ENCODE measurements at places on chromosomes 7 and 10.
A peak's percentile ranks its signal among the peaks of the same experiment; 100 is the strongest.

DNA sequence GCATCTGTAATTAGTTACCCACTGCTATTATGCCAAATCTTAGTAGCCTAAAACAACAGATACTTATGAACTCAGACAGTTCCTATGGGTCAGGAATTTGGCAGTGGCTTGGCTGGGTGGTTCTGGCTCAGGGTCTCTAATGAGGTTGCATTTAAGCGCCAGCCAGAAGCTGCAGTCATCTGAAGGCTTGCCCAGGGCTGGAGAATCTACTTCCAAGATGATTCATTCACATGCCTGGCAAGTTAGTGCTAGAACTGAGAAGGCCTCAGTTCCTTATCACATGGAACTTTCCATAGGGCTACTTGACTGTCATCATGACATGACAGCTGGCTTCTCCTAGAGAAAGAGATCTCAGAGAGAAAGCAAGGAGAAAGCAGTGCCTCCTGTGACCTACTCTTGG is 121.3 kb downstream of the AVL9 start:
- DNase-seq: peak; percentile 80

GRCh38 chr10:129541200-129541599 is 74.2 kb downstream of the MGMT start:
- DNase-seq: no peak

GRCh38 chr7:139095194-139095659 is 14.3 kb downstream of the ZC3HAV1 start:
- DNase-seq: no peak

GRCh38 chr7:113331155-113331898 is 213.0 kb upstream of the SMIM30 start:
- no peak for DNase-seq

- DNase-seq: no peak
Measured at GRCh38 chr7:105339404-105340323, 49.1 kb downstream of the SRPK2 start.

DNA sequence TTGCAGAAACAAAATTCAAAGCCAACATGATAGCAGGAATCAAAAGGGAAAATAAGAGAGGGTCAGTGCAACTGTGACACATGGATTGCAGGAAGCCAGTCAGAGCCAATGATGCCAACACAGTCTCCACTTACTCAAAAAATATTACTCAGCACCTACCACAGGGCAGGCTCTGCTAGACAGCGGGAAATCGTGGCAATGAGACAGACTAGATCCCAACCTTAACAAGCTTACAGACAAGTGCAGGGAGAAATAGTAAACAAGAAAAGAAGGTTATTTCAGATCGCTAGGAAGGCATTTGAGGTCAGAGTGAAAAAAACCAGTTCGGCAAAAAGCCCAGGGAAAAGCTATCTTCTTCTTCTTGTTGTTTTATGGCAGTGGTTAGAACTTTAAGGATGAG is 45.2 kb upstream of the NPFFR1 start:
- DNase-seq: no peak

DNA sequence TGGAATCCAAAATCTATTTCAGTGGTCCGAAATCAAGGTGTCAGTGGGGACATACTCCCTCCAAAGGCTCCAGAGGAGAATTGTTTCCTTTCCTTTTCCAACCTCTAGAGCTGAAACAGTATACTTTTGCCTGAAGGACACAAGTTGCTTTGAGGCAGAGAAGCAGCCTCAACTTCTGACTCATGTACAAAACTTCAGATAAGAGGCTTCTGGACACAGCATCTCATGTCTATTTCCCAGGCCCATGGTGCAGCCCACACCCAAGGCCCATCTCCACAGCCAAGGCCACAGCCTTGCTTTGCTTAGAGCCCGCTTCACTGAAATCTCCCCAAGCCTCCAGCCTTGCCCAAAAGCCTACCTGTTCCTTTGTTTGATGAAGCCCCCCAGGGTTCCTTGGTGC is 68.9 kb downstream of the ZNF467 start:
- DNase-seq: no peak

DNA sequence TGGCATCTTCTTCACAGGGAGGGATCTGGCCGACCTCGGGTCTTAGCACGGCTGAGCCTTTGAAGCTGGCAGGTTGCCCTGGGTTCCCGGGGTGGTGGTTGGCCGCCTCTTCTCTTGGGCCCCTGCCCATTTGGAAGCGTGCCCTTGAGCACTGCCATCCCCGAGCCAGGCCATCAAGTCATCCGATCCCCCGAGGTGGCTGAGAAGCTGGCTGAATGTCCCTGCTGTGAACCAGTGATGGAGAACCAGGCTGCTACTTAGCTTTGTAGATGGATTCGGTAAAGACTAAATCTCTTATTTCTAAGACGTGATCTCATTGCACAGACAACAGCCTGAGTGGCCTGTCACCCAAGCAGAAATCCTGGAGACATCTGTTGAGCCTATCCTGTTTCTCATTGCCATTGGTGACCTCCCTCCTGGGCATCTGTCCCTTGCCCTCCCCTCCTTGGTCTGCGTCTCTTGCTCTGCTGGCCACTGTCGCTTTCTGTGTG is 74.3 kb downstream of the GRK5 start:
- peak; percentile 69 for DNase-seq

DNA sequence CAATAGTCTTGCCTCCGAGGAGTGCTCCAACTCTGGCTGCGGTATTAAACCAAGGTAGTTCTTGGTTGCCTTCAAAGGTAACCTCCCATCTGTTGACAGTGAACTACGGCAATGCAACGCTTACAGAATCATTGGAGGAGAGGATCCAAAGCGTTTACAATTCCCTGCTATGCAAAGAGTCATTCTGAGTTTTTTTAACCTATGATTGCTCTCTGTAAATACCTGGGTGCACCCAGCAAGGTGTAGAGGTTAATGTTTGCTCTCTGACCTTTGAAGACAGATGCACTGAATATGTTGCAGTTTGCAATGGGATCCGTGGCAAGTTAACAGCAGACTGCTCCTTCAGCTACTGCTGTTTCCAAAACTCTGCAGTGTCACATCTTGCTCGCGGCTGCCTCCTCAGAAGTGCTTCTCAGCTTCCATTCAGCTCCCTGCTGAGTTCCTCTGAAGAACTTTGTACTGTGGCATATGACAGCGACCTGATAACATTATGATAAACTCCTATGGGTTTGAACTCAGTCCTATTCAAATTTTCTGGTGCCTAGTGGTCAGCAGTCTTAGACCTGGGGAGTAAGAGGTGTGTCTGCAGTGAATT is 29.0 kb downstream of the KIAA1217 start:
- DNase-seq: no peak

DNA sequence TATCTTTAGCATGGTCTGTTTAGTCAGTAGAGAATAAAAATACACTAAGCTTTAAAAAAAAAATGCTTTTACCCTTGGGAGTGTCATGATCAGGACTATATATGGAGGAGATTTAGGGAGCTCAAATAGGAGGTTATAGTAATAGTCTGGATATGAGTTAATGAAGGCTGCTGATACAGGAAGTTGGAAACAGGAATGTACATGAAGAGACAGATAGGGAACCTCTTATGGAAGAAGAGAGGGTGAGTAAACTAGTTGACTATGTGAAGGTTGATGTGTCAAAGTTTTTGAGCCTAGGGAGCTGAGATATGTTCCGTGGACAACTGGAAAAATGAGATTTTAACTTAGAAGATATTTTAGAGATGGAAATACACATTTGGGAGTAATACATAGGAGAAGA is 472.0 kb upstream of the FZD8 start:
- peak; percentile 31 for DNase-seq

- DNase-seq: no peak
Measured at GRCh38 chr7:23593706-23594105, 3.5 kb upstream of the CCDC126 start.

DNA sequence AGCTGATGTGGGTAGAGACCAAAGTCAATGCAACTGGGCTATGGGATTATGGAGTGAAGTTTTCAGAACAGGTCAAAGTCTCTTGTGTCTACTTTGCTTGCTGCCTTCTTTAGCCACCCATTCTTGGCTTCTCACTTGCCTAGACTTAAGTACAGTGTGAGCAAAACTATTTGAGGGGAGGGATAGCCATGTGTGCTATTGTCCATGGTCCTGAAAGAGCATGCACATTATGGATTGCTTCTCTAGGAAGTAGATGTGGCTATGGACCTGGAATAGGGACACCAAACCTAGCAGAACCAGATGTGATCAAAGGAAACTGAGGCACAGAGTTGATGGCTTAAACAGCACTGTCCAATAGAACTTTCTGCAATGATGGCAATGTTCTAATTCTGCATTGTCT is 81.9 kb upstream of the ZNF800 start:
- DNase-seq: peak; percentile 7

DNA sequence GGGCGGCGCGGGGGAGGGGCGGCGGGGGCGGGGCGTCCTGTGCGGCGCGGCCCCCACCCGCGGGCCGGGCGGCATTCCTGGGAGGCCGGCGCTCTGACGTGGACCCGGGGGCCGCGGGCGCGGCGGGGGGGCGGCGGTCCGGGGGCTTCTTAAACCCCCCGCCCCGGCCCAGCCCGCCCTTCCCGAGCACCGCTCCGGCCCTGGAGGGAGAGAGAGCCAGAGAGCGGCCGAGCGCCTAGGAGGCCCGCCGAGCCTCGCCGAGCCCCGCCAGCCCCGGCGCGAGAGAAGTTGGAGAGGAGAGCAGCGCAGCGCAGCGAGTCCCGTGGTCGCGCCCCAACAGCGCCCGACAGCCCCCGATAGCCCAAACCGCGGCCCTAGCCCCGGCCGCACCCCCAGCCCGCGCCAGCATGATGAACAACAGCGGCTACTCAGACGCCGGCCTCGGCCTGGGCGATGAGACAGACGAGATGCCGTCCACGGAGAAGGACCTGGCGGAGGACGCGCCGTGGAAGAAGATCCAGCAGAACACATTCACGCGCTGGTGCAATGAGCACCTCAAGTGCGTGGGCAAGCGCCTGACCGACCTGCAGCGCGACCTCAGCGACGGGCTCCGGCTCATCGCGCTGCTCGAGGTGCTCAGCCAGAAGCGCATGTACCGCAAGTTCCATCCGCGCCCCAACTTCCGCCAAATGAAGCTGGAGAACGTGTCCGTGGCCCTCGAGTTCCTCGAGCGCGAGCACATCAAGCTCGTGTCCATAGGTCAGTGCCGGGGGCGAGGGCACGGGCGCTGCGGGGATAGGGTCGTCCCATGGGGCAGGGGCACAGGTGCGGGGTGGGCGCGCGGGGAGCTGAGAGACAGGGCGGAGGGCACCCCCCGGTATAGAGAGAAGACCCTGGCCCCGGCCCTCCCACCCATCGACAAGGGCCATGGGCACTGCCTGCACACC is at the start of gene FLNC:
TSS of gene FLNC (plus strand) at position 176 of the 947 bp plus-strand sequence. CDS start at position 408, 232 bp downstream.
- DNase-seq: peak; percentile 83

- DNase-seq: peak; percentile 54
Measured at GRCh38 chr7:82443036-82443546, 486 bp downstream of the CACNA2D1 start.

DNA sequence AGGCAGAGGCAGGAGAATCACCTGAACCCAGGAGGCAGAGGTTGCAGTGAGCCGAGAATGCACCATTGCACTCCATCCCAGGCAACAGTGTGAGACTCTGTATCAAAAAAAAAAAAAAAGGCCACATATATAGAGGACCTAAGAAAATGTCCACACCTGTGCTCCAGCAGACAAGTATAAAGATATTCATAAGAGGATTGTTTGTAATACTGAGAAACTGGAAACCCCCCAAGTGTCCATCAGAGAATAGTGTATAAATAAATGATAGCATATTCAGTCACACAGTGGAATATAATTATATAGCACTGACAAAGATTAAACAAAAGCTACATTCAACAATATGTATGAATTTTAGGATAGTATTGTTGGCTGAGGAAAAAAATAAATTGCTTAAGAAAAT is 1050.6 kb downstream of the GRM8 start:
- DNase-seq: no peak

GRCh38 chr7:2307690-2308107 is 6.5 kb downstream of the SNX8 start:
- DNase-seq: no peak

DNA sequence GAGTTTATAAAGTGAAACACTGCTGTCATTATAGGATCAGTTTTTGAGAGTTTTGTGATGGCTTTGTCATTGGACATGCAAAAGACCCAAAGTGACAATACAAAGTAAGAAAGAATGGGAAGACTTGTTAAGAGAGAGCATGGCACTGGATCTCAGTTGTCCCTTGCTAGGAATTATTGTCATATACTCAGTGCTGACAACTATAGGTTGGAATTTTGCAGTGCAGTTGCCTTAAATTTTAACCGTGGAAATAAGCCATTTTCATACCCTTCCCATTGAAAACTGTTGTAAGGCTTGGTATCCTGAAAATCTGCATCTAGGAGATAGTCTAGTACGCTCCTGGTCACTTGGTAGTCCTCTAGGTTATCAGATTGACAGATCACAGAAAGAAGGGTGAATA is 1156.7 kb downstream of the GATA3 start:
- no peak for DNase-seq

DNA sequence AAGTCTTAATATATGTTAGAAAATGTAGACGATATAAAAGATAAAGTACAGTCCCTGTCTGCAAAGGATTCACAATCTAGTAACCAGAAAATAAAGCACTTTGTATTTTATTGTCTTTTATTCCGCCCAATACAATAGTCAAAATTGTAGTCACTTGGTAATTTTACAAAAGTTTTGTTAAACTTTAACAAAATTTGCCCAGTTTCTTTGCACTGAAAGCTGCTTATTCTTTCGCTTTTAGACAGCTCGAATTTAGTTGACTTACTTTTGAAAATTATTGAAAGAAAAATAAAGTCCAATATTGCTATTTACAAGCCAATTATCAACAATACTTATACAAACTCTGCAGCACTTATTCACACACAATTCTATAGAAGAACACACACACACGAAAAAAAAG is 534.9 kb upstream of the LRRTM3 start:
- no peak for DNase-seq

DNA sequence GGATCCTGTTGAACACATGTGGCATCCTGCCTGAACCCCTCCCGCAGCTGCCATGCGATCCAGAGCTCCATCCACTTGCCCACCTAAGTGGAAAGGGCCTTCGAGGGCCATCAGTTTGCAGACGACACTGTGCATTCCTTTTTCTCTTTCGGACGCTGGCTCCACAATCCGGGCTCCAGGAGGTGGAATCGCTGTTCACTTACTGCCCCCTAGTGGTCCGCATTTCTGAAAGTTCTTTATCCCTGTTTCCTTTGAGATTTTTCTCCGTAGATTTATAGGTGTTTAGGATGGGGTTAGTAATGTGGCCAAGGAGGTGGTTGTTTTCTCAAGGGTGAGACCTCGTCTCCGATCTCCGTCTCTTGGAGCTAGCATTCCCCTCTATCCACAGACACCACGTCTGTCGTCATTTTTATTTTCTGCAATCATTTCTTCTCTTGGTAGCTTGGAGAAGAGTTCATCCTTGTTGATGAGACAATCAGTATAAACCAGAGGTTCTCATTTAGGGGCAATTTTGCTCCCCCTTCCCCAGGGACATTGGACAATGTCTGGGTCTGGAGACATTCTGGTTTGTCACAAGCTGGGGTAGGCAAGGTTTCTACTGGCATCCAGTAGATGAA is 204.6 kb downstream of the ARHGAP21 start:
- peak; percentile 66 for DNase-seq
